ENCODE measurements at places on chromosomes 5 and 9.
A peak's percentile ranks its signal among the peaks of the same experiment; 100 is the strongest.

- no peak for DNase-seq
Measured at GRCh38 chr9:133709015-133709611, 29.0 kb downstream of the SARDH start.

DNA sequence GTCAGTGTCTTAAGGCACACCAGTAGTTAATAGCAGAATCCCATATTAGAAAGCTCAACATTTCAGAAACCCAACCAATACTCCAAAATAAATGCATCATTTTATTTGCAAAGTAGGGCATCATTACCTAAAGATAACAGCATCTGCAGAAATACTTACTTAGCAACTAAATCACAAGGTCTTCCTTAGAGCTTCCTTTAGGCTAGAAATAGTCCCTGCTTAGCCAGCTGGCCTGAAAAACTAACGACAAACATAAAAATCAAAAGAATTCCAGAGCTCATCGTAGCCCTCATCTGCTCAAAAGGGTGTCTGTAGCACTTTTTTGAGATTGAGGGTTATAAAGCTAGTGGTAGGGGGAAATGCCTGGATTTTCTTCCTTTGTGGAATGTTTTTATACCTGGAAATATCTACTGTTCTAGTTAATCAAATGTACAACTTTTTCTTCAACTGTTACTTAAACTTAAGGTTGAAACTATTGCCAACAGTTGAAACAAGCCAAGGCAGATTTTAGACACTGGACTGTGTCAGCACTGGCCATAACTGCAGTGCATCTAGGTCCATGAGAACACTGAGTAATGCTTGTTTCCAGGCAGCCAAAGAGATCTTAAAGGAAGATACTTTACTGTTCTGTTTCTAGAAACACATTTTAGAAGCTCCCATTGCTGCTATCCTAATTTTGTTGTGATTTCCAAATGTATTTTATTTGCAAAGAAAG is 129.4 kb upstream of the RASA1 start:
- no peak for DNase-seq

GRCh38 chr5:64838376-64838775 is 69.6 kb downstream of the CWC27 start:
- no peak for DNase-seq

DNA sequence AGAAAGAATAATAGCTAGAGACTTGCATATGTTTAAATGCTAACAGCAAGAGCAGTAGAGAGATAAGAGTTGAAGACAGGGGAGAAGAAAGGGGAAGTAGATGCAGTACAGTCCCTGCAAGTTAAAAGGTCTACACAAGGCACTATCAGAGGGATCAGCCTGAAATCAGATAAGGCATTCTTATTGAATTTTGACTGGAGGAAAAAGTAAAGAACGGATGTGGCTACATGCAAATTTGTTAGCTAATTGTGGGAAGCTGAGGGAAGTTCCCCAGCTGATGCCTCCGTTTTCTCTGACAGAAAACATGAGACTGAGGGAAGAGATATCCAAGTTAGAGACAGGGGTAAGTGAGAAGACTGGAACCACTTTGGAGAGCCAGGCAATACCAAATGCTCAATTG is 12.9 kb upstream of the RHOBTB3 start:
- peak; percentile 78 for DNase-seq

DNA sequence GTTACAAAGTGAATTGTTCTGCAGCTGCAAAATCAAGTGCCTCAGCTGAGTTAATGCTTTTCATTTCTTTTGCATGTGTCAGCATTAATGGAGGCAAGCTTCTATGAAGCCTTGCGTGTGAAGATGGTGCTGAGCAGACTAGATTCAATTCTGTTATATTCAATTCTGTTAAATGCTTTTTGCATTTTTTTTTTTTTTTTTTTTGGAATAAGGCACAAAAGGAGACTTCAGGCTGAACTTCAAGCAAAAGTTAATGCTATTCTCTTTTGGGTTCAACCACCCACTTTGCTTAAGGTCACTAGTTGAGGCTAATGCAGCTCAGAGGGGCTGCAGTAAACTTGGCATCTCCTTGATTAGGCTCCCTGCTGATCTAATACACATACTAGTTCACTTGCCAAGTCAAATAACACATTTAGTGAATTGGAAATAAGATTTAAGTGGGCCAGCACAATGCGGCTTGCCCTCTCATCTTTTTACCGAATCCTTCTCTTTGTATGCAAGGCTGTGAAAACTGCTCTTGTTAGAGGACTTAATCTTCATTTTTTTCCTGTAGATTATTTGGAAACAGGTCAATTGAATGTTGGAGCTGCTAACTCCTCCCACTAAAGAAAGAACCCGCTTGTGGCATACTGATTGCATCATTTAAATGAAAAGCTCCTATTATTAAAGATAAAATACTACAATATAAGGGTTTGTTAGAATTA is 1020.2 kb downstream of the NR2F1-AS1 start:
- DNase-seq, result no peak

- no peak for DNase-seq
Measured at GRCh38 chr9:105308461-105309341, 64.2 kb downstream of the SLC44A1 start.

DNA sequence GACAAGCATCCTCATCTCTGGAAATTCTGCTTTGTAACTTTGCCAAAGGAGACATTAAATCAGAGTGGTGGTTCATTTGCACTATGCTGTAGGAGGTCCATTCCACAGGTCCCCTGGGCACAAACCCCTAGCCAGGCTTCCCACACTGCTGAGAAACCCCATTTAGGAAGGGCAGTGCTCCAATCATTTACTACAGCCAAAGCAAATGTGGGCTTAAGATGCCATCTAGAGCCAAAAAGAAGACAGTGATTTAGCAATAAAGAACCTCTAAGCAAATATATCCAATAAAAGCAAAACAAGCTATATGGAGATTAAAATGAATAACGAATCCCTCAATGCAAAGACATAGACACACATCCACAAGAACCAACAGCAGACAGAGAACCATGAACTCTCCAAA is 129.0 kb upstream of the ALDH1B1 start:
- DNase-seq, result no peak

DNA sequence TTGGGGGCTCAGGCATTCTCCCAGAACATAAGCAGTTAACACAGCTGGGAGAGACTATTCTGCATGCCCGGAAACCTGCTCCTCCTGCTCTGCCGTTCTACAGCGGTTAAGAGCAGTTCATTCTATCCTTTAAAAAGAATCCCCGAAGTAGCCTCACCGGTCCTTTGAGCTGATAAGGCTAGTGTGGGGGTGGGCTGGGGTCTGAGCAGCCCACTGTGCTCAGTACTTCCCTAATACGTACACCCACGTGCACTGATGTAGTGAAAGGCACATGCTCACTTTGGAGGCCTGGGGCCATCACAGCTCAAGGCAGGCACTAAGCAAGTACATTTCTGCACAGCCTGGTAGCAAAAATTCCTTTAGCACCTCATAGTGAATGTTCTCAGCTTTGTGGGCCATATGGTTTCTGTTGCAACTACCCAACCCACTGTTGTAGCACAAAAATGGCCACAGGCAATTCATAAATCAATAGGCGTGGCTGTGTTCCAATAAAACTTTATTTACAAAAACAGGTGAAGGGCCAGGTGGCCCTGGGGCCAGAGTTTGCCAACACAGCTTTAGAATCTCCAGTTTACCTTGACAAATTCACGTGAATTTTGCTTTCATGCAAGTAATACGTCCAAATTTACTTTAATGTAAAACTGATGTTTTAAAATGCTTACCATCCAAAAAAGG is 136.4 kb downstream of the ZNF354C start:
- no peak for DNase-seq

DNA sequence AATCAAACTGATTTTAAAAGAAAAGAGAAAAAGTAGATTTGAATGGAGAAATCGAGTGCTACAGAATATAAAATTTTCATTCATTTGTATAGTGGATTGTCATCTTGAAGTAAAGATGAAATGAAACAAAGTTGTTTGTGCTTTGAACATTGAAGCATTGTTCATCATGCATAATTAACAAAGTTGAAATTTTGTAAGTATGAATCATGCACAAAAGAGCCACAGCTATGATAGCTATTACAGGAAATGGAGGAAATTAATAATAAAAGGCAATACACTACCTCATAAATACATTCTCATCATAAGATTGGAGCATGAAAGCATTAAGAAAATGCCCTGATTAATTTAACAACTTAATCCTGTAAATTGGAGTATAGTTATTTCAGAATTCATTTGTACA is 153.4 kb upstream of the TLX3 start:
- DNase-seq, result no peak

DNA sequence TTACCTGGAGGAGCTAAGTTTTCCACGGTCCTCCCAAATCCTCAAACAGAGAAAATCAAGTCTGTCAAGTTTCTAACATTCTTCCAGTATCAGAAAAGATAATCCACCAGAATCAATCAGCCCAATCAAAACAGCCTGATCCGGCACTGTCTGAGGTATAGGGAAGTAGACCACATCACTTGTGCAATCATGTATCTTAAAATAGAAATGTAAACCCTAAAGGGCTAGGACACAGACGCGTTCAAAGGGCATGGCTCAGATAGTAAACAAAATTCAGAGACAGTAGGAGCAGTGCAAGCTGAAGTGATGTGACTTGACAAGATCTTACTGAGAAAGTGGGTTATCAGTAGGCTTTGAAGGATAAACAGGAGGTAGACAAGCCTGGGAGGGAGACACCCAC is 252.4 kb upstream of the DAPK1 start:
- no peak for DNase-seq

GRCh38 chr5:114658194-114658593 is 296.3 kb downstream of the KCNN2 start:
- no peak for DNase-seq

DNA sequence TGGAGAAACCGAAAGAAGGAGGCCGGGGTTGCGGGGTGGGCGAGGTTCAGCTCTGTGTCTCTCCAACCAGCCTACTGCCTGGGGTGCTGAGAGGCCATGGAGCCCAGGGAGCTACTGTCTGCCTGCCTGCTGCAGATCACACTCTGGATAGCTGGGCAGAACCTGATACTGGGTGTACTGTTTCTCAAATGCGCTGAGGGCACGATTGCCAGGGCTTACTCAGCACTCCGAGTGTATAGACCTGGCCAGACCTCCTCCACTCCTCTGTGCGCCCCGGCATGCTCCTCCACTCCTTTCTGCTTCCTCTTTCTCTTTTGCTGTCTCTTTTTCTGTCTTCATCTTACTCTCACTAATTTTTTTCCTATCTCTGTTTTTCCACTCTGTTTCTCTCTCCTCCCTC is 215.1 kb downstream of the PAPPA start:
- DNase-seq, result no peak

DNA sequence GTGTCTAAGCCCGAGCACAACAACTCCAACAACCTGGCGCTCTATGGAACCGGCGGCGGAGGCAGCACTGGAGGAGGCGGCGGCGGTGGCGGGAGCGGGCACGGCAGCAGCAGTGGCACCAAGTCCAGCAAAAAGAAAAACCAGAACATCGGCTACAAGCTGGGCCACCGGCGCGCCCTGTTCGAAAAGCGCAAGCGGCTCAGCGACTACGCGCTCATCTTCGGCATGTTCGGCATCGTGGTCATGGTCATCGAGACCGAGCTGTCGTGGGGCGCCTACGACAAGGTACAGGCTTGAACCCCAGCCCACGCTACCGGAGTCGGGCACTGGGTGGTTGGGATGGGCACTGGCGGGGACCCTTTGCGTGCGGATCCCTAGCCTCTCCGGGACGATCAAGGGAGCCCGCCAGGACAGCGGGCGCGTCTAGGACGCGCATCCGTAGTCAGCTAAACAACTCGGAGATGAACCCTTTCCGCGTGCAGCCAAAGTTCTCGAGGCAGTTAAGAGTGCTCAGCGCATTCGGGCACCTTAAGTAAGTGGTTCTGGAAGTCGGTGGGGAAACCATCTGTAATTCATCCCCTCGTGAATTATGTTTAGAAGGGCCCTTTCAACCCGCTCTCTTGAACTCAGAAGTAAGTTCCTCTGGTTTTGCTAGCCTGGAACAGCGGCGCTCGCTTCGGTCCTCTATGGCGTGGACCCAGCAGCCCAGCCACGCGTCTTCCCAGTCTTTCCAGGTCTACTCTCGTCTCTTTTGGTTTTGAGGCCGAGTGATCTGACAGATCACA is 1.3 kb downstream of the KCNN2 start:
- DNase-seq, result no peak

DNA sequence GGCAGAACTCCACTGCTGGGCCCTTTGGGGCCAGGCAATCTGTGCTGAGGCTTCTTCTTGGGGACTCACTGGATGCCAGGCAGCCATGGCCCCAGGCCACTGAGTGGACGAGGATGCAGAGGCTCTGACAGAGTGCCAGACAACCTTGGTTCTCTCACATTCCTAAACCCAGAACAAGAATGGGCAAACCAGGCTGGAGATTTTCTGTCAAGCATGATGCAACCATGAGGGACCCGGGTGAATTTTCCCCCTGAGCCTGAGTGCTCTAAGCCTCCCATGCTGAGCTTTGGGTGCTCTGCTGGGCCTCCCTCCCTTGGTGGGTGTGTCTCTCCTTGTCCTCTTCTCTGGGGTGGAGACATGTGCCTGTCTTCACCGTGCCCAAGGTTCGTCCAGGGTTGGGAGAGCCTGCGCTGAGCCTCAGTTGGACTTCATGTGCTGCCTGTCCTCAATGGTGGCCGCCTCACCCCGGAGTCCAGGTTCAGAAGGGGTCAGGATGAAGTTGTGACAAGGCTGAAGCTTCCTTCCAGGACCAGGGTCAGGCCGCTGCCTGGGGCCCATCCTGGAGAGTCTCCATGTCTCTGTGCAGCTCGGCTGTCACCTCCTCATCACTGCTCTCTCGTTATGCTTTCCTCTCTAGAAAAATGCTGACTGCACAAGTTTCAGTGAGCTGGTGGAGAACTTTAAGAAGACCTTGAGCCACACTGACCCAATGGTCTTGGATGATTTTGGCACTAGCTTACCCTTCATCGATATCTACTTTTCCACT is 24.1 kb downstream of the PITX1 start:
- DNase-seq, result no peak

GRCh38 chr9:127214421-127215267 is 49.9 kb upstream of the GARNL3 start:
- peak; percentile 67 for DNase-seq

DNA sequence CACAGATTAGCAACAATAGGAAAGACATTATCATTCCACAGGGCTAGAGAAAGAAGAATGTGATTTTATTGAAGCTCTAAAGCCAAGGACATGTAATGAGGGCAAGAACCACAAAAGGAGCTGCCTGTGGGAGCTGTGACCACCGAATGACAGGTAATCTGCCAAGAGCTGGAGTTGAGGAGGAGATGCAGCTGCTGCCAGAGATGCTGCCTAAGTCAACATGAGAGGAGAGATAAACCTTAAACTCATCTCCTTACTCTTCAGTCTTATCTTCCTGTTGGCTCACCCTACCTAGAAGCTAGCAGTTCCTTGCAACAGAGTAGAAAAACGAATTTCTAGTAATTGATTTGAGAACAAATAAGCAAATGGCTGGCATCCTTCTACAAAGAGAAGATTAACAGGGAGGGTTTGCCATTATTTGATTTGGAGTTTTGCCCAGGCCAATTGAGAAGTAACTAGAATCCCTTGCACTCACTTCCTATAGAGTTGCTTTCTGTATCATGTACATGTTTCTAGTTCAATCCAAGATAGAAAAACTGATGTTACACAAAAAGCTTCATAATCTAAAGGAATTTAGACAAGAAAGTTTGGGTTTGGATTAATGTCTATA is 539.2 kb downstream of the TLE1 start:
- DNase-seq, result no peak

DNA sequence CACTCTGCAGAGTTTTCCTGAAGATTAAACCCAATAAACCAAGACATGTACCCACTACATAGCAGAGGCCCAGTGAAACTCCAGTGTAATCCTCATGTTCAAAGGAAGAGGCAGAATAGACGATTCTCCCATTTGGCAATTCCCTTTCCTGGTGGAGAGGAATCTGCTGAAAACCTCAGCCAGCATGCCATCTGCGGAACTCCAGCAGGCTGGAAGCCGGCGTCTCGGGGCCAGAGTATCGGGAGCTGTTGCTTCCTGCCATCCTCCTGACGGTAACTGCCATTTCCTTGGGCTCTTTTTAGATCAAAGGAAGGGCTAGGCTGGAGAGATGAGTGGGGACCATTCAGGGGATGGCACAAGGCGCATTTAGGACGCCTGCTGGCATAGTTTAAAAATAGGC is 20.5 kb downstream of the NEURL1B start:
- no peak for DNase-seq
